ENCODE measurements at places on chromosomes 2 and 18.
A peak's percentile ranks its signal among the peaks of the same experiment; 100 is the strongest.

- no peak for DNase-seq
Measured at GRCh38 chr18:59358414-59358711, 702 bp downstream of the LMAN1 start.

GRCh38 chr2:69642709-69643601 is 584 bp downstream of the AAK1 start:
- DNase-seq = peak; percentile 79

DNA sequence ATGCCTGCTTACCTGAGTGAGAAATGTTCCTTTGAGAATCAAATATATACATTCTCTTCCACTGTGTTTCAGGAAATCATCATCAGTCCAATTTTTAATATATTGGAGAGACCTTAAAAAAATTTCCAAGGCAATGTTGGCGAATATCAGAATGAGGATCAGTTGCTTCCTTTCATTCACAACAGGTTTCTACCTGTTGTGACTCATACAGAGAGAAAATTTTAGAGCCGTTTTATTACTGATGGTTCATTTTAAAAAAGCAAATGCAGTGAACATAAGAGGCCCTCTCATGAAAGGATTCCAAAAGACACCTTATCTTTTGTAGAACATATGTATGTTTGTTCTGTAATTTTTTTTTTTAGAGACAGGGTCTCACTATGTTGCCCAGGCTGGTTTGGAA is 42.0 kb downstream of the TTC39C start:
- no peak for DNase-seq

DNA sequence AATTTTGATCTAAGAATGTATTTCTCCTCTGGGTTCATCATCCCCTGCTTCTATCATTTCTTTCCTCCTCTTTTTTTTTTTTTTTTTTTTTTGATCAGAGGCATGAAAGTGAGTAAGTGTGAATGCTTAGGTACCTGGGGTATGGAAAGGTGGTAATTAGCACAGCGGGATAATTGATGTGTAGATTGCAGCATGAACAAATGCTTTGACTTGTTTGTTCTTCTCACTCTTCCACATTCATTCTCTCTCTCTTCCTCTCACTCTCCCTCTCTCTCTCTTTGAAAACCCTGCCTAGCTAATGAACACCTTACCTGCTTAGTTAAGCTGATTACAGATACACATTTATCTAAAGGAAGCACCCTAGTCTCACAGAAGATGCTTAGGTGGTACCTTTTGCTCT is 74.7 kb downstream of the ZEB2 start:
- no peak for DNase-seq

- no peak for DNase-seq
Measured at GRCh38 chr2:121017396-121017795, 267.6 kb downstream of the TFCP2L1 start.

DNA sequence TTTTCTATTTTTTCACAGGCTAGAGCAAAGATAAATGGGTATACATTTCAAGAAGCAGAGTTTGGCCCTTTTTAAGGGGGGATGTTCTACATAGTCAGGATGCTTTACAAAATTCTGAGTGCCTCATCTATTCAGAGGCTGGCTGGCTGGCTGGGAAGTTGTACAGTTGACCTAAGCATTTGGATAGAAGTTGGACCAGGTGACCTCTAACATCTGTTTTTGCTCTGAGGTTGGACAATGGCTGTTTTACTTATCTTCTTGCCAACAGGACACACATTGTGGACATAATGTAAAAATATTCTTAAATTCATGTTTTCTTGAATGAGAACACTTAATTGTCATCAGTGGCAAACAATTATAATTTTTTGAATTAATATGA is 205.4 kb downstream of the PTPRM start:
- no peak for DNase-seq

- DNase-seq = no peak
Measured at GRCh38 chr2:215554689-215555498, 119.0 kb upstream of the FN1 start.

- no peak for DNase-seq
Measured at GRCh38 chr2:206154197-206154596, 5.0 kb downstream of the NDUFS1 start.

DNA sequence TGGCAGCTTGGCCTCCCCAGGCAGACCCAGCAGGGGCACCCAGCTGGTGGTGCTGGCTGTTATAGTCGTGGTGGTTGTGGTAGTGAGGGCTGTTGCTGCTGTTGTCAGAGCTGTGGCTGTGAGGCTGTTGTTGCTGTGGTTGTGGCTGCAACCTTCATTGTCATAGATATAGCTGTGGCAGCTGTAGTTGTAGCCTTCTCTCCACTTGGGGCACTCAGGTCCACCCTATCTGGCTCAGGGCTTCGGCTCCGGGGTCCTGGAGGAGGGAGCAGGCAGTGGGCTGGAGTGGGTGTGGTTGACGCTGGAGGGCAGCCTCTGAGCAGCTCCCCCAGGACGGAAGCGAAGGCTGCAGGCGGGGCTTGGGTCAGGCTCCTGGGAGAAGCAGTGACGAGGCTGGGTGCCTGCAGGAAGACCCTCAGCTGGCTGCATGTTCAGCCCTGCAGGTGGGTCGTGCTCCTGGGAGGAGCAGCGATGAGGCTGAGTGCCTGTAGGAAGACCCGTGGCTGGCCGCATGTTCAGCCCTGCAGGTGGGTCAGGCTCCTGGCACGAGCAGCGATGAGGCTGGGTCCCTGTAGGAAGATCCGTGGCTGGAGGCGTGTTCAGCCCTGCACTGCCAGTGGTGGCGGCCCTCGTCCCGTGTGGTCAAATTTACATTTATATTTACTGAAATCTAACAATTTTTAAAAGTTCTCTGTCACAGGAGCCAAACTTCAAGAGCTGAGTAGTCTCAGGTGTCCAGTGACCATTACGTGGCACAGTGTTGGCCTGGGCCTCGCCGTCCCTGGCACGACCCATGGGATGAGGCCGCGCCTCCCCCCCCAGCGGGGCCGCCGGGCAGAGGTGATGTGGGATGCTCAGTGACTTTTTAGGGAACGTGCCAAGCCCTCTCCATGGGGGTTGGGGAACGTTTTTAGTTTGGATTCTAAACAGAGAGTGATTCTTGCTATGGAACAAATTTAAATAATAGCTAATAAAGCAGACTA is 79.2 kb upstream of the PXDN start:
- no peak for DNase-seq

GRCh38 chr2:112472547-112473263 is 9.3 kb upstream of the TTL start:
- DNase-seq = no peak

DNA sequence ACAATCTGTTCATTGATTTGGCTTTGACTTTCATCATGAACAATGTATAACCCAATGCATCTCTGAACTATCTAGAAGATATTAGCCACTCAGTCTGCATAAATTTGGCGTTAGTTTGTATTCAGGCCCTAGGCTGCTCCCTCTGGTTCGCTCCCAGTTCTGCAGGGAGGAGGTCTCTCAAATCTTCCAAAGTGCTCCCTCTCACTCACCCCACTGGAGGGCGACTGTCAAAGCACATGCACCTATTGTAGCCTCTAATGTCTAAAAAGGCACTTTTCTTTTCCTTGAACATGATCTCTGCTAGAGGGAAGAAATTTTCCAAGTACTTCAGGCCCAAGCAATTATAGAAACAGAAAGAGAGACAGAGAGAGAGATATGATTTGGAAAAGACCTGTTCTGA is 291.5 kb downstream of the TDRD15 start:
- no peak for DNase-seq
